ENCODE measurements at places on chromosomes 3 and 15. TPM values are rescaled to one million over a fixed set of nuclear protein-coding genes. Genes with fewer than 3 reads are reported as not detected.

DNA sequence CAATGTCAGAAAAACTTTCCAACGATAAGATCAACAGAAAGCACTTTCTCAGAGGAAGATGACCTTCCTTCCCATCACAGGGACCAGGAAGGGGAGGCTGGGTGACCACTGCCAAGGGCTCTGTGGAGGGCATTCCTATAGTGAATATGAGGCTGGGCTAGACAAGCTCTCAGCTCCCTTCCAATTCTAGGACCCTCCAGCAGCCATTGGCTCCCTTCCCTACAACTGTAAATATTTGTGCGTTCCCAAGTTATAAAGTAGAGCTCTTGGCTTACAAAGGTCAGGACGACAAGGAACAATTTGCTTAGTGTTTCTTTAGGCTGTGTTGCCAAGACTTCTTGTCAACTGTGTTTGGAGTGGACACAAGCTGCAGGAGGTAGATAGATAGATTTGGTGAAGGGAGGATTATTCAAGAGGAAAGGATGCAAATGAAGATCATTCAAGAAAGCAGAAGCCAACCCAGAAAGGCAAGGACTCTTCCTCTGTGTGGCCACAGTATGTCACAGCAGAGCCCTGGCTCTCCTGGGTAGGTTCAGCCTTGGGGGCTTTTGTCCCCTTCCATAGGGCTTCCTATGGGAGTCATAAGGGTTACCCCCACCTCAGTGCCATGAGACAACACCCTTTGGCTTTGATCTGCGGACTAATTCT, 223.6 kb upstream of the TLE3 start:
- no peak for DNase-seq

The CASR gene
- not detected for total RNA-seq

The CTXN2 gene
- not detected for total RNA-seq

DNA sequence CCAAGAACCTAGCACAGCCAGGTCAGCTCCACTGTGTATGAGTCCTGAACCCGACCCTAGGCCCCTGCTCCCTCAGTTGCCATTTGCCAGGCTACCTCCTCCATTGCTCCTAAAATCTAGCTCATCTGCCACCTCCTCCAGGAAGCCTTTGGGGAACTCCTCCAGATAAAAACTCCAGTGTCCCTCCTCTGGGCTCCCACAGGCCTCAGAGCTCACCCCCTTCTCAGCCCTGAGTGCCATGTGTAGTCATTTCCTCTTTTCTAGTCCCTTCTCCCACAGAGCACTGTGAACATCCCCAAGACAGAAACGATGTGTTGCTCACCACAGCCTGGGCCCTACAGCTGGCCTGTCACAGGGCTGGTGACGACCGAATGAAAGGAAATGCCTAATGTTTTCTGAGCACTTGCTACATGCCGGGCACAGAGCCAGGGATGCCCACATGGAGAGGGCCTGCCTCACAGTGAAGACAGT, 61.0 kb downstream of the IQSEC1 start:
- peak; percentile 40 for DNase-seq

- DNase-seq: no peak
Observed at GRCh38 chr3:192897005-192897404, 20.7 kb downstream of the MB21D2 start.

GRCh38 chr15:29518442-29518841, 248.8 kb upstream of the NSMCE3 start:
- DNase-seq: peak; percentile 37

DNA sequence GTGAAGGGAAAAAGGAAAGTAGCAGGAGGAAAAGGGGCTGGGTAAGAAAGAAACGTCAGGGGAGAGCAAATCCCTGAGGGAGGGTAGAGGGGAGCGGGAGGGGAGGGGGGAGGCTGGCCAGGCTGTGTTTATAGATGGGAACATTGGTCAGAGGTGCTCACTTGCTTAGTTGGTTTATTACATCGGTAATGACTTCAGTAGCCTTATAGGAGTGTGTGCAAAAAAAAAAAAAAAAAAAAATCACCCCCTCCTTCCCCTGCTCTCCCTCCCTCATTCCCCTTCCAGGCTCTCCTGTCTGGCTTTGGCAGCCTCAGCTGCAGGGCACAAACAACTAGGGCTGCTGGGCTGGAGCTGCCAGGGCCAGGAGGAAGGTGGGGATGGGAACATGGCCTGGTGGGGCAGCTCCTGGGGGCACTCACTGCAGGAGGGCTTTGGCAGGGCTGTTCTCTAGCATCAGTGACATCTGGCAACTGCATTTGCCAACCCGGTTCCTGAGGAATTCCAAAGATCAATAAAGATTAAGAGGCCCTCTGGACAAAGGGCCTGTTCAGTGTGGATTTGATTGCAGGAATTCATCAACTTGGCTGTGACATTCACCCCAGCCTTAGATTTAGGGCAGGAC, 334.5 kb upstream of the FRG2C start:
- DNase-seq: no peak

The CACNA1D gene
- not detected for total RNA-seq

- DNase-seq: no peak
Observed at GRCh38 chr15:90813796-90814190, 54.6 kb upstream of the FURIN start.

DNA sequence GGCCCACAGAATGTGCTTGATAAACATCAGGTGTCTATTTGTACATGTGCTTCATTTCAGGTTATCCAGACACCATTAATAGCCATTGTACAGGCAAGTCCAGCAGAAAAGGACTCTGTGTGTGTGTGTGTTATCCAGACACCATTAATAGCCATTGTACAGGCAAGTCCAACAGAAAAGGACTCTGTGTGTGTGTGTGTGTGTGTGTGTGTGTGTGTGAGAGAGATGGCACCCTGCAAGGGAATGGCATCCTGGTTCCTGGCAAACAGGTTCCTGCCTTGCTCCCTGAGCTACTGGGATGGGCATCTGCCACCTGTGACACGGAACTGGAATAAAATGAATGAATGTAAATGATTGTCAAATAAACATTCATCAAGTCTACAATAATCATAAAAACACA, 11.7 kb downstream of the SUCLG2 start:
- DNase-seq: no peak

- no peak for DNase-seq
Observed at GRCh38 chr15:41688671-41689070, 28.5 kb downstream of the MGA start.

Data from dermis blood vessel endothelial cell (primary cell).